Islet precursor cell (in vitro differentiated cells): ENCODE measurements at places on chromosomes 1 and 21.

- no peak for DNase-seq
Measured at GRCh38 chr21:16073586-16073985, 343.8 kb downstream of the USP25 start.

DNA sequence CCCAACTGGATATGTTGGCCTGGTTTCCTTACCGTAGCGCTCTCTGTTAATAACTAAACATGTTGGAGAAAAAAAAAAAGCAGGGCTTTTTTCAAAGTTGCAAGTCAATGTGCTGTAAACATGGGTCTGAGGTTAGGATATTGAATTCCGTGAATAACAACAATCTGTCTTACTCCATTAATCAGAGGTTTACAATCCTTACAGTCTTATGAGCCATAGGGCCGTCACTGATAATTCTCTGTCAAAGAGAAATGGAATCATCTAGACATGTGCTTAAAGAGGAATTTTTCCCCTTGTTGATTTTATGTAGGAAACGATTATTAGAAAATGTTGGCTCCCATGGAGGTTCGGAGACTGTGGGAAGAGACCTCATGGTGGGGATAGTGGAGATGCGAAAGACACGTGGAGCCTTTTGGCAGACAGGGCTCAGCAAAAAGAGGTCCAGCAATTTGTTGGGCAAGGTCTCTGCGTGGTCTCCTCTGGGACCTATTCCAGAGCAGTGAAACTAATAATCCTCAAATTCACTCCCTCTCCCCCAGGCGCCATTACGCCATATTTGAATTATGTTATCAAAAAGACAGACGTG, 83.5 kb upstream of the CLDN14 start:
- DNase-seq = no peak

GRCh38 chr1:246332078-246332477, 175.0 kb downstream of the SMYD3 start:
- no peak for DNase-seq

DNA sequence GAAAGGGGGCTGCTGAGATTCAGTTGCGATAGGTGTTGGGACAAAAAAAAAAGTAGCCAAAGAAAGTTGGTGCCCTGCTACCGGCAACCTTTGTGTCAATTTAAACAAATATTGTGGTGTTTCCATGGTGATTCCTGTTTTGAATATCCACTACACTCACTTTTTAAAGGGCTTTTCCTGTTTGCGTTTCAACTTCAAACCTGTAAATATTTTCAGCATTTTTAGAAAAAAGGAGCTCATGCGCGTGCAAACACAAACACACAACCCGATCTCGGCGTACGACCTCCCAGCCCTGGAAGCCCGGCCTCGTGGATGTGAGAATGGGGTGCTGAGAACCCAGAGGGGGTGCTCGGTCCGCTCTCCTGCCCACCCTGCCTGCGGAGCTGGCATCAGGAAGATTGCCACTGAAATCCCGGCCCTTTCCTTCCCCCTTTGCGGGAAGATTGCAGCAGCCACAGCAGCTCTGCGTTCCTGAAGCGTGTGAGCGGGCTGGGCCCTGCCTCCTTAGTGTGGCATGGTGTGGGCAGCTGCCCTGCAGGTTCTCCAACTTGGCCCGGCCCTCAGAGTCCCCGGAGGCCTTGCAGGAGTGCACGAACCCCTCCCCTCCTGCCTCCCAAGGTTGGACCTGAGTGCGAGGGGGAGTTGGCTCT, 34.8 kb downstream of the CASZ1 start:
- no peak for DNase-seq

GRCh38 chr1:245512980-245513578, 358.3 kb downstream of the KIF26B start:
- no peak for DNase-seq

- no peak for DNase-seq
Measured at GRCh38 chr1:38418195-38419030, 371.8 kb upstream of the POU3F1 start.

DNA sequence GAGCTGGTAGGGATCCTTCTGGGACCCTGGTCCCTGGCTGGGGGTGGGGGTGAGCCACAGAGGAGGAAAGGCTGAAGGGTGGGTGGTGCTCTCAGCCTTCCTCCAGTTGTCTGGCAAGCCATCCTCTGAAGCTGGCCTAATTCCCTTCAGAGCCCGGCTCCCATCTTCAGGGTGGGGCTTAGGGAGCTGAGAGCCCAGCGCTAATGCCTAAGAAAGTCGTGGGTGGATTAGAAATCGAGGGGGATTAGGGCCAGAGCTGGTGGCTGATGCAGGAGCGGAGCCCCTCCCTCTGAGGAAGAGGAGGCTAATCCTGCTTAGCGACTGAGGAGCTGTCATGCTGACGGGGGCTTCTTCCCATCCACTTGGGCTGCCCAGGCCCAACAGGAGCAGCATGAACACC, 30.8 kb upstream of the DMBX1 start:
- no peak for DNase-seq

- DNase-seq = no peak
Measured at GRCh38 chr1:158972841-158973240, 36.9 kb upstream of the IFI16 start.

DNA sequence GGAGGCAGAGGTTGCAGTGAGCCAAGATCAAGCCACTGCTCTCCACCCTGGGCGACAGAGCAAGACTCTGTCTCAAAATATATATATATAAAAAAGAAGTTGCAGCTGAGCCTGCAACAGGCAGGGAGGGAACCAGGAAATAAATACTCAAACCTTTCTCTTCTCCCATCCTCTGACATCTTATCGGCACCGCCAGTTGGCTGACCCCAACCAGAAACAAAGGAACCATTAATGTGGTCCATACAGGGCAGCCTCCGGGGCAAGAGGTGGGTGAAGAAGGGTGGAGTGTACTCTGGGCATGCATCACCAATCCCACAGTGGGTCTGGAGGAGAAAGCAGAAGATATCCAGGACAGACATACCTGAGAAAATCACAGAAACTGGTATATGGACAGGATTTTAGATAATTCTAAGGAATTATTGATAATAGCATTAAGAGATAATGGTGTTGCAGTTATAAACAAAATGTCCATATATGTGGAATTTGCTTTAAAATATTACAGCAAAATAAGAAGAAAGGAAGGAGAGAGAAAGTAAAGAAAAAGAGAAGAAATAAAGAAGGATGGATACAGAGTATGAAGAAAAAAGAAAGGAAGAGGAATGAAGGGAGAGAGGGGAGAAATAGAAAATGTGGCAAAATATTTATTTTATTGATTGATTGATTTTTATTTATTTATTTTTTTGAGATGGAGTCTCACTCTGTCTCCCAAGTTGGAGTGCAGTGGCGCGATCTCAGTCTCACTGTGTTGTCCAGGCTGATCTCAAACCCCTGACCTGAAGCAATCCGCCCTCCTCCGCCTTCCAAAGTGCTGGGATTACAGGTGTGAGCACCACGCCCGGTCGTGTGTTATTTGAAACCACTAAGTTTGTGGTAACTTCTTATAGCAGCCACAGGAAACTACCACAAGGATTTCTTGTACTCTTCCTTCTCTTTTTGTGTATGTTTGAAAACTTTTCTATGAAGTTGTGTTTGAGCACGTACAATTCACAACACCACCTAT, 4.1 kb upstream of the PTAFR start:
- DNase-seq = no peak

GRCh38 chr1:157399343-157399983, 152.9 kb downstream of the FCRL5 start:
- DNase-seq = no peak

DNA sequence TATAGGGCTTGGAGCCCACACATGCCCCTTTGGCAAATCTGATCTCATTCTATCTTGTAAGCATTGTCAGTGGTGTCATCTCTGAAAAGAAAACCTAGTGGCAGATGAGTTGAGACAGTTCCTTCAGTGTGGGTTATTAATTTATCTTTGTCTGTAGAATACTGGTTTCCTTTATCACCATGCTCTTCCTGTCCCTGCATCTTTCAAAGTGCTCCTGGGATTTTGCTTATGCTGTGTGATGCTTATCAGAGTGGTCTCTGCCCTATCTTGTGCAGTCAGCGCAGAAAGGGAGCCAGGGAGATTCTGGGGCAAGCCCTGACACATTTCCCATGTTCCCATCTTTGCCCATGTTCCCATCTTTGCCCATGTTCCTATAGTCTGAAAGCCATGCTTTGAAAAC, 402.9 kb downstream of the RWDD3 start:
- no peak for DNase-seq

- DNase-seq = no peak
Measured at GRCh38 chr1:3529099-3529729, 74.7 kb downstream of the ARHGEF16 start.

- no peak for DNase-seq
Measured at GRCh38 chr1:55938376-55938850, 641.0 kb downstream of the PLPP3 start.

DNA sequence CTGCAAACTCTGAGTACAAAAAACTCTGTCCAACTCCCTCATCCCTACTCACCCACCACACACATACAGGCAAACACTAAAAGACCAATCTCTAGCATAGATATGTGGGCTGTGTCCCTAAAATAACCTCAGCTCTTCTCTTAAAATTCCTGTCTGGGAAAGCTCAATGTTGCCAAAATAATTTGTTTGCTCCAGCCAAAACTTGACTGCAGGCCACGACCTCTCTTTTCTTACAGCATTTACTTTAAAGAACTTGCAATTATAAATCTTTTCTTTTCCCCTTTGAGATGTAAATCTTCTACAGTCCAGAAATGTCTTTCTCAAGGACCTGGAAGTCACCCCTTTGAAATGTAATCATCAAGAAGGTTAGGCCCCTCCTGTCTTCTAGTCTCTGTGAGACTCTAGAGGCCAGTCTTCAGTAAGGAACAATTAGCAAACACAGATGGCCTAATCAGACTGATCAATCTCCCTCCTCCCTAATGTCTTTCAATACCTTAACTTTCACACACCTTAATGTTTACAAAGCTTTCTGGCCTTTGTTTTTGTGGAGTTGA, 483.6 kb upstream of the RGS18 start:
- DNase-seq = no peak

GRCh38 chr1:62295921-62296491, 23.2 kb downstream of the KANK4 start:
- no peak for DNase-seq

DNA sequence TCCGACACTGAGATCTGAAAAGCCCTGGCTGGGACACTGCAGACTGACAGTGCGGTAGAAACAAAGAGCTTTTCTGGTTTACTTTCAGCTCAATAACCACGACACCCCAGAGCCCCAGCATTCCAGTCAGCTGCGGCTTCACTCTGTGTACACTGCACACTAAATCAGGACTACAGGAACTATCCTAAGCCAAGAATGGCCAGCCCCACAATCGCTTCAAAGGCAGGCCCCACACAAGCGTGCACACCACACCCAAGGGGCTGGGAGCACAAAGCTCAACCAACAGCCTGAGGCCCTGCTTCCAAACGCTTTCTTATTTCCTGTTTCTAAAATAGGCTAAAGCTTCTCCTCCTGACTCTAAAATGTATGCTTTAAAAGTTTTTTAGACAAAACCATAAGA, 28.4 kb downstream of the URB1 start:
- no peak for DNase-seq

- no peak for DNase-seq
Measured at GRCh38 chr1:169694304-169695075, 16.9 kb downstream of the SELL start.

- DNase-seq = no peak
Measured at GRCh38 chr1:67755619-67756018, 70.6 kb downstream of the GADD45A start.

DNA sequence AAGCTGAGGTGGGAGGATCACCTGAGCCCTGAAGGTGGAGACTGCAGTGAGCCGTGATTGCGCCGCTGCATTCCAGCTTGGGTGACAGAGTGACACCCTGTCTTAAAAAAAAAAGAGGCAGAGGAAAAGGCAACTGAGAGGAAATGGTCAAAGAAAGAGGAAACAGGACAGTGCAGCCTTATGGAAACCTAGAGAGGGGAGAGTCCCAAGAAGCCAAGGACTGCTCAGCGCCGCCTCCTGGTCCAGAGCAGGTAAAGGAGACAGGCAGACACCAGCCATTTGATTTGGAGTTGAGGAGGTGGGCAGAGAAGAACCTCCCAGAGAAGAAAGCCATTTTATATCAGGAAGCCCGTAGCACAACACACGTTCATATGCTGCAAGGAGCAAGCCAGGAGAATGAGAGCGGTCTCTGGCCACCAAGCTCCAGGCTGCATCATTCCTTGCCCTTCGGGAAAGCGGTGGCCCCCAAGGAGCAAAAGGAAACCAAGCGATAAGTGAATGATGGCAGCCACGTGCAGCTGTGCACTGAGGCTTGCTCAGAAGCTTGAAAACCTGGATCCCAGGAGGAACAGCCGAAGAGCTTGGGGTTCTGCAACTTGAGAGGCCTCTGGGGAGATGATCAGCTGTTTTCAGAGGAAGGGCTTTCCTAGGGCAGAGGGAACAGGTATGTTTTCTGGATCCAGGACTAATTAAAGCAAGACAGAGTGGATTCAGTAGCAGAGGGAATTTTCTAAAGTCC, 33.7 kb downstream of the LRRC42 start:
- peak; percentile 53 for DNase-seq

DNA sequence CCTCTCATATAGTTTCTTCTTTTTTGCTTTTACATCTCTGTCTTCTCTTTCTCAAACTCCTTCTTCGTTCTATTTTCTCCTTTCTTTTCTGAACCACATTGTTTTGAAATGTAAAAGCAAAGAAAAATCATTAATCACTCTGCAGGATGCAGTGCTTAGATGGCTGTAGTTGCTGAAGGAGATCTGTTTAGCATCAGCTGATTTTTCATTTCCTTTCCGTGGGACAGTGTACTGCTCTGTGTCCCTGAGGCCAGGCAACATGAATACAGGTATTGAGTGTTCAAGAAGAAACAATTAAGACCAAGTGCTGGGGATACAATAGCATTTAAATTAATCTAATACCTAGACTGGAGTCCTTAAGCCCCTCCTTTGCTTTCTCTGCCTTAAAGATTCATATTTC, 257.2 kb upstream of the SPAG17 start:
- no peak for DNase-seq

- no peak for DNase-seq
Measured at GRCh38 chr1:225423518-225423855, 4.4 kb downstream of the LBR start.

- no peak for DNase-seq
Measured at GRCh38 chr1:31834501-31834900, 18.7 kb upstream of the SPOCD1 start.

DNA sequence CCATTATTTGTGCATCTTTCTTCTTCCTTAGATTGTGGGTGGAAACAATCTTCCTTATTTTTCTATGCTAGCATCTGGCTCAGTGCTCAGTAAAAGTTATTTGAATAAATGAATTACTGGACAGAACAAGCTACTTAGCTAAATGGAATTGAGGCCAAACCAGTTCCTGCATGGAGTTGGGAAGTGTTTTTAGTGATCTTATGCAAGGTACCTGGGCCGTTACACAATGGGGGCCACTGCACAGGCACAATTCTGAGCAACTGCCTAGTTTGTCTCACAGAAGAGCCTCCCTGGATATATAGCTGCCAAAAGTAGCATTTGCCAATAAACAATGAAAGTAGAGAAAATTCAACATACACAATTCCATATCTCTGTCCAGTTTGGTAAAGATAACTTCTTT, 27.0 kb upstream of the SERBP1 start:
- DNase-seq = no peak

GRCh38 chr1:246725191-246725590, 982 bp downstream of the SCCPDH start:
- DNase-seq = no peak
